ENCODE measurements at places on chromosomes 2 and 18.
A peak's percentile ranks its signal among the peaks of the same experiment; 100 is the strongest.

DNA sequence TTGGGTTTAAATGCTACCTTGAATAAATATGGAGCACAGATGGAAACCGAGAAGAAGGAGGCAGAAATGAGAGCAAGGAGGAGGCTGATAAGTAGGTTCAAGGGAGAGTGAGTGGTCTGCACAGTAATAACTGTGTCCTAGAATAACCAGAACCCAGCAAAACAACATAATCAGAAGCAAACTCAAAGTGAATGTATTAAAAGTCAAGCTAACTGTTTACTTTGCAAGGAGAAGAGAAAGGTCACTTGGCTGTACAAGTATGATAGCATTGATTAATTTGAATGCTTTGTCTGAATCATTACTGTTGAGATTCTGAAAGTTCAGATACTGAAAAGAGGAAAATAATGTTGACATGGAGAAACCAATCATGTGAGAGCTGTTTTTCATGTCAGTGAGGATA is 258.8 kb downstream of the PLCL1 start:
- no peak for DNase-seq

DNA sequence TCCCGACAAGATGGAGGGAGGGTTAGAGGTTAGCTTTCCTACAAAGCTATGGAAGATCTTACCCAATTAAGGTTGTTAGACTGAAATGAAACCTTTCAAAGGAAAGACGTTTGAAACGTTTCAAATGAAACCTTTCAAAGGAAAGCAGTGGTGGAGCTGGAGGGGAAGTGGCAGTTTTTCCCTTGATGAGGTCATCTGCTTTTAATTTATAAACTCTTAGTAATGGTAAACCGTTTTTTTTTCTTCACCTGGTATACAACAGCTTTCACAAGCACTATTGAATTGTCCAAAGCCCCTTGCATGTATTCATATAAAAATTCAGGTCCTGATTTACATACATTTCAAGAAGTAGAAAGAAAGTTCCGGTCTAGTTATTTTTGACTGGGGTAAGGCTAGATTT is 7.4 kb downstream of the PMAIP1 start:
- DNase-seq: no peak

DNA sequence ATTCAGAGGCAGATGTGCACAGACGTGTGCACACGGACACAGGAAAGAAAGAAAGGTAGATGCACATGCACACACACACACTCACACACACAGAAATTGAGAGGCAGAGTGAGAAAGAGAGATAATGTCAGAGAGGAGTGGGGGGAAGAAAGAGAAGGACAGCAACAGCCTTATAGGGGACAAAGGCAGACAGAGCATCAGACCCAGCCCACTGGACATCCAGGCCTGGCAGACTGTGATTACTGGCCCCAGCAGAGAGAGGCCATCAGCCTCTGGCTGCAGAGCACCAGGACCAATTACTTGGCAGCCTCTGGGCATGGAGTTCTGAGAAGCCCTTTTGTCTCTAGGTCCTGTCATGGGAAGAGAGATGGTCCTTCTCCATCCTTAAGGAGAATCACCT is 66.1 kb downstream of the C18orf54 start:
- DNase-seq: no peak

DNA sequence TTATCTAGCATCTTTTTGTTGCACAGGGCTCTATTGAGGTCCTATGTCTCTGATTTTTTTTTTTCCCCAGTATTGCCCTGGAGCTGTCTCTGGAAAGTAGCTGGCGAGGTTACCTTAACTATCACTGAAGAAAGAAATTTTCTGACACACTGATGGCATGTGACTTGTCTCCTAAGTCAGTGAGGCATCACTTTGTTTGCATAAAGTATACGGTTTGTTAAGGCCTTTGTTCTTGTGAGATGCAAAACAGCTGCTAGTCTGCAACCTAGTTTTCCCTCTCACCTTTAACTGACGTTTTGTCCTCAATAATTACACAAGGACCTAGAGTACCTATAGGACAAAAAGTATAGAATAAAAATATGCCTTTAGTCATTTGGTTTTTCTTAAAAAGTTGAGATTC is 41.8 kb downstream of the UBXN4 start:
- DNase-seq: no peak

- DNase-seq: no peak
These were observed 238.5 kb upstream of the CHST9 start for GRCh38 chr18:27423581-27423980.

DNA sequence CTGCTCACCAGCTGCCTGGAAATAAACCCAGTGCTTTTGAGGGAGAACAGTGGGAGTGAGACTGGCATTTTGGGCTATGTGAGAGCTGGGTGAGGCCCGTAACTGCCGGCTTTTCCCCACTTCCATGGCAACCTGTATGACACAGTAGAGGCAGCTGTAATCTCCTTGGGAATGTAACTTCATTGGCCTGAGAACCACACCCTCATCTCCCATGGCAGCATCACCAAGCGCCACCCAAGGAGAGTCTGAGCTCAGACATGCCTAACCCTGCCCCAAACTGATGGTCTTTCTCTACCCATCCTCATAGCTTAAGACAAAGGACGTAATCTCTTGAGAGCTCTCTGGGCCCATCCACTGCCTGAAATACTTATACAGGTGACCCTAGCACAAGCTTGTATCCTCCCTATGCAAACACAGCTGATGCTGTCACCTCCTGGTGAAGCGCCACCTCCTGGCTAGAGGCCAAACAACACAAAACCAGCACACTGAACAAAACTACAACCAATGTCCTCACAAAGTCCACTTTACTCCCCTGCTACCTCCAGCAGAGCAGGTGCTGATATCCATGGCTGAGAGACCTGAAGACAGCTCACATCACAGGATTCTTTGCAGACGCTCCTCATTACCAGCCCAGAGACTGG is 763.4 kb upstream of the NRXN1 start:
- no peak for DNase-seq

- no peak for DNase-seq
These were observed 323.9 kb downstream of the XIRP2 start for GRCh38 chr2:167212014-167212648.

DNA sequence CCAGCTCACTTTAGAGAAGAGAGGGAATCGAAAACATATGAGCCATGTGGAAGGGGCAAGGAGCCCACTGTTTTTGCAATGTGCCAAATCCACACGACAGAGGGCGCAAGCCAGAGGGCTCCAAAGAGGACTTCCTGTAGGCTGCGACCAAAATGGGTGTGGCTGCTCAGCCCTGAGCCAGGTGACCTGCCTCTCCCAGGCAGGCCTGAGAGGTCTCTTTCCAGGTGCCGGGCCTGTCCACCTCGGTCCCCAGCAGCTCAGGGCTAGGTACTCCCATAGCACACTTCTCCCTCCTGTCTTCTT is 153.8 kb downstream of the TTC32 start:
- DNase-seq: no peak

DNA sequence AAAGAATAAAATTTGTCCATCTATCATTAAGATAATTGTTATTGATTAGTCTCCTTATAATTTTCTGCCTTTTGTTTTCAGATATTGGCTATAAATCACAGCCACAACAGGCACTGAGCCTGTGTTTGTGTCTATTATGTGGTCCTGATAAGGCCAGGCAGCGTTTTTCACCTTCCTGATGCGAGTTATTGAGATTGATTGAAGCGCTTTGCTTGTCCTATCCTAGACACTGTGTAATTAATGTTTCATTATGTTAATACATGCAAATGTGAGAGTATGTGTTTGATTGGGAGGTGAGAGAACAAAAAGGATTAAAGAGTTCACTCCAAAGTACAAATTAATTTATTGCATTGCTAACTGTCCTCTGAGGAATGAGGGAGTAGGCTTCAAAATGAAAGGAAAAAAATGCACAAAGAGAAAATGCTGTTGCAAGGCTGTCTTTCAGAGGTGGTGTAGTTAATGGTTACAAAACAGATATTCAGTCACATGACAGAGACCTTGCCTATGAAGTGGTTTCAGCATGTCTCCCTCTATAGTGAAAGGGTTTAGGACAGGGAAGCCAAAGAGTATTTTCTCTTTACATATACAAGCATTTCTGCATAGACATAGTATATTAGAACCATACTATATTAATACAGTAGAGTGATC is 391.1 kb downstream of the DCC start:
- no peak for DNase-seq

DNA sequence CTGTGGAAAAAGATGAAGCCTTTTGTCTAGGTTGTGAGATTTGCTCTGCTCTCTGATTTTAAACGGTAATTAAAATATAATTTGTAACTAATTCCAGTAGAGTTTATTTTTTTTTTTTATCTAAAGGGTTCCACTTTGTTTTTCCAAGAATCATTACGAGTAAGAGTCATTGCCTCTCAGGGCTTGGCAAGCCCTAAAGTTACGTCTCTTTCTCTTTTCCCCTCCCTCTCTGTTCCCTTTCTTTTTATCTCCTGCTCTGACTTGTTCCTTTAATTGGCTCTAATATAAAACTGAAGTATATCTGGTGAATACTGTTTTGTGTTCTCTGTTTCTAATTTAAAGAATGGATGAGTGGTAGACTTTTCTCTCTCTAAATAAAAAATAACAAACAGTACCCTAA is 75.8 kb downstream of the CALCRL start:
- DNase-seq: no peak

DNA sequence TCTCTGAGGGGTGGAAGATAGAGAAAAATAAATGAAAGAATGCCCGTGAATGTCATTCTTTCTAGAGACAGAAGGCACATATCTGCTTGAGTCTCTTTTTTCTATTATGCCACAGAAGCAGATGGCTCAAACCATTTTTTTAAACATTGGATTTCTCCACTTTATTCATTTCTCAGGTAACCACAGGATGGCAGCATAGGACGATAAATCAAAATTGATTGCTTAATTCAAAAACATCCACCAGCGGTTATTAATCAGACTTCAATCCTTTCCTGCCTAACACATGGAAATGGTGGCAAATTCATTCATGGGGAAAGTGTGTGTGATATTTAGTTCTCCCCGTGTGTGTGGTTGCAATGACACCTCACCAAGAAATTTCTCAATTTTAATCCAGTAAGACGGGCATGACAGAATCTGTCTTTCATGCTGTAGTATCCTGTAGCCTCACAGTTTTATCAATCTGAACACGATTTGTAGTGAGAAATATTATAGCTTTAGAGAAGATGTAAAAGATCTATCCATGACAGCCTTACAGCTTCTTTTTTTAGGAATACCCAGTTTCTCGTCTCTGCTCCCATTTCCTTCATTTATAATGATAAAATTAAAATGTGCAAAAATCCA is 72.2 kb downstream of the DSC3 start:
- no peak for DNase-seq

- DNase-seq: no peak
These were observed 23.9 kb downstream of the HNRNPLL start for GRCh38 chr2:38578832-38579231.

GRCh38 chr2:47373747-47374146 is 29.2 kb upstream of the MSH2 start:
- DNase-seq: no peak

DNA sequence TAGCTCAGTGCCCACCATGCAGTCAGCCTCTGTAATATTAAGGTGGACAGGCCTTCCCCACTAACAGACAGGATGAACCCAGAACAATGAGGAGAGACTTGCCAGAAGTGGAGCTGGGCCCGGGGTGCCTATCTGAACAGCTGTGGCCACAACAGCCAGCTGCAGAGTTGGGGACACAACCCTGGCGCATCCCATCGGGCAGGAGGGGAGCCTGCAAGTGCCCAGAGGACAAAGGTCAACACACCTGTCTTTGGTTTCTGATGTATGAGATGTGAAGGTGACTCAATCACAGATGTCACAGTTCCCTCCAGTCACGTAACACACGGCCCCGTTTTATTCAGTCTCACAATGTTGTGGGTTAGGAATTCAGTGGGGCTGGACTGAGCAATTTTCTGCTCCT is 48.2 kb upstream of the TAF1B start:
- DNase-seq: peak; percentile 64

DNA sequence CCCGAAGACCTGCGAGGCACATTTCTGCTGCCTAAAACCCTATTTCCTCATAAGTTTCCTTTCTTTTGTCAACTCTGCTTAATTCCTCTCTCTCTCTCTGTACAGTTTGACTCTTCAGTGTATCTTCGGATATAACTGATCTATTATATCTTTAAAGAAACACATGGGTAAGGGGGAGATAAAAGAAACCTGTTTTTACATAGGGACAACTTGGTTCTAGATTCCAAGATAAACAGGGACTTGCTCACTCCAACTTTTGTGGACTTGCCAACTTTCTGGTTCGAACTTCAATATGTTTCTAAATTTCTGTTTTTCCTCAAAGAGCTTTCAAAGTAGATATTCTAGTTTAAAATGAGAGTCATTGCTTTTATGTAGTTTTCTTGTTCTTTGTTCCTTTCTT is 182.7 kb upstream of the EPC2 start:
- DNase-seq: no peak

- no peak for DNase-seq
These were observed 345.2 kb downstream of the ALK start for GRCh38 chr2:29576231-29576630.

DNA sequence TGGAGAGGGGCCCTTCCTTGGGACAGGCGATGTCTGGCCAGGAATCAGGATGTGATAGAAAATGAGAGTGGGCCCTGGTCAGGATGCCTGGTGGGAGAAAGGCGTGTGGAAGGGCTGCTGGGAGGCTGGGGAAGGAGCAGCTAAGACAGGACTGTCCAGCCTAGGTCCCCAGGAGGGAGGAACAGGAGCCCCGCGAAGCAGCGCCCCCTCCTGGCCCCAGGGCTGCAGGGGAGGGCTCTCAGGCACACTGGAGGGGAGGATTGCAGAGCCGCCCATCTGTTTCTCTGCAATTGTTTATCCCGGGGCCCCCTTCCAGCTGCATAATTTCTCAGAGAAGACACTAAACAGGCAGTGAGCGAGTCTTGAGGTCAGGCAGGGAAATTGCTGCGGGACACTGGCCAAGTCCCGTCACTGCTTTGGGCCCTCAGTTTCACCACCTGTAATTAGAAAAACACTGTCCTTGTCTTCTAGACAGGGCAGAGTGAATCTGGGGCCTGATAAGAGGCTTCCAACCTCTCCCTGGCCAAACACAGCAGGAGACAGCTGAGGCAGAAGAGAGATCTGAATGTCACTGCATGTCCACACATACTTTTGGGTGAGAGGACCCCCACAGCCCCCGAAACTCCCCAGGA is 3.9 kb upstream of the NPPC start:
- DNase-seq: peak; percentile 42

- DNase-seq: no peak
These were observed 104.0 kb upstream of the REV1 start for GRCh38 chr2:99593692-99594427.
